ENCODE measurements at places on chromosomes 2 and 18.

DNA sequence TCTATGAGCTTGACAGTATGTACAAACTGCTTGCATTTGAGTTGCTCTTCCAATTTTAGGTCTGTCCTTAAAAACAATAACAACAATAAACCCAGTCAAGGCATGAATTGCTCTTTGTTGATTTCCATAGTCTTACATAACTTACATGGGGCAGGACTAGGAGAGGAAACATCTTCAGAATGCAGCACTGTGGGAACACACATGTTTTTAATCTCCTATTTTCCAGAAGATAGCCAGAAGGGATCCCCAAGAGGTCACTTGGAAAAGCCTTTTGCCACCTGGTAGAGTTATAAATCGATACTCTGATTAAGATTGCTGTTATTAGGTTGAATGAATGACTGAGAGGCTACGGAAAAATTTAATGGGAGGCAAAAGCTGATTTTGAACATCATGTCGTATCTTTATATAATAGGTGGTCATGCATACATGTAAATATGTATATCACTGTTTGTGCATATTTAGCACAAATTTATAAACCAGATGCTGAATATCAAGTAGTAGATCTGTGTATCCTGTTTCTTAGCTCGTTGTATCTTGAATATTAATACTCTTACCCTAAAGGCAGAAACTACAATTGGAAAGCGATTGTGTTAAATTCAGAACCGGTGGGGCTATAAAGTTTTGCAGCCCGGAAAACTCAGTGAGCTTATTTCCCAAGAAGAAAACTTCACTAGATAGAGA, 479.4 kb upstream of the TCF4 start:
- DNase-seq: no peak

- DNase-seq: no peak
These were observed 187.6 kb downstream of the ZNF521 start for GRCh38 chr18:25164211-25164847.

- DNase-seq: no peak
These were observed 113.6 kb upstream of the MGAT5 start for GRCh38 chr2:134140251-134140661.

DNA sequence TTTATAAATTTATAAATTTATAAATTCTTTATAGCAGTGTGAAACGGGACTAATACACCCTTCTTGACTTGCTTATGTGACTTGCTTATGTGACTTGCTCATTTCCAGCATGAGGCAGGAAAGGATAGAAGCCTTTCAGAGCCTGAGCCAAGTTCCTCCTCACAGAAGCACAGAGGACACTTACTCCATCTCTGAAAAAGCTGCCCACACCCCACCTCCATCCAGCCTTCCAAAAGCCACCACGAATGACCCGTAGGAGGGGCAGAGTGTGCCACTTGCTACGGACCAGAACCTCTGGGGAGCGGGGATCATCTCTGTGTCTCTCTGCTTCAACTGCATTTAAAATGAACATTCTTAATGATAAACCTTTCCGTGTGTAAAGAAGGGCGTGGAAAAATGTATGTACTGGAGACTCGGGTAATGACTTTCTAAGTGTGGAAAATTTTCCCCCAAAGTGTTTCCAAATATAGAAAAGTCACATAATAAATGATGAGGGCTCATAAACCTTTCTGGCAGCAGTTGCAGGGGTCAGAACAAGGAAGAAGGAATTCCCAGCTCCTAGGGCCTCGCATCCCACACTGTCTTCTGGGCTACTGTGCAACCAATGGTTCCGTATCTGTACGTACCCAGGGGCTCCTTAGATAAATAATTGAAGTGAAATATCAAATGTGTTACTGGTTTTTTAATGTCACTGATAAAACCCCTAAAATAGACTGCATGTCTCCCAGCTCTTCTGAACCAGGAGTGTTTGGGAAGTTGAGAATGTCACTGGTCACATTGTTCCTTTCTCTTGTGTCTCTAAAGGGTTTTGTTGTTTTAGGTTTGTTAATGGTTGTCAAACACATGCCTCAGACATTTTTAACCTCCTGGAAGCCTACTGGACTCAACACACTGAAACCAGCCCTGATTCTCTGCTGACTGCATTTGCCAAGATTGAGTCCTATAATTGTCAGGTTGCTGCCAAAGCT, 104.5 kb upstream of the LTBP1 start:
- no peak for DNase-seq

DNA sequence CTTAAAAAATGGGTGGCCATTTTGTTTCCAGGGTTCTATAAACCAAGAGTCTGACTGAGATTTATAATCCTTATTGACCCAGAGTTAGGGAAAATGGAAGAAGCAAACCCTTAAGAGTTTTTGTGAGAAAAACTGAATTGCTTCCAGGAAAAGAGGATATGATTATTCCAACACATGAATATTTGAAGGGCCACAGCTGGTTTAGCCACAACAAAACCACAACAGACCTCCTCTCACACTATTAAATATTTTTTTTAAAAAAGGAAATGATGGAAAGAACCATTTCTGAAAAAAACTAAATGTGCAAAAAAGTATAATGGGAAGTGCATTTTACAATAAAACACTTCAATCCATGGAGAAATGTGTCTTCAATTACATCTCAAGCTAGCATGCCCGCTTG, 182.7 kb downstream of the ETAA1 start:
- DNase-seq: no peak

Data from ELR (cell line).